ENCODE measurements at places on chromosomes 12 and 14. TPM values are rescaled to one million over a fixed set of nuclear protein-coding genes. Genes with fewer than 3 reads are reported as not detected.

- H3K27me3 ChIP-seq, result no peaks in the 10 kb centered on the region
- no peak overlapping the region for H3K4me3 ChIP-seq
- no peak overlapping the region for H3K27ac ChIP-seq
- no peaks in the 10 kb centered on the region for H3K4me1 ChIP-seq
- DNase-seq, result peak; percentile 40
- no peaks in the 10 kb centered on the region for H3K36me3 ChIP-seq
Measured at GRCh38 chr14:70707138-70708038, 65.7 kb downstream of the TTC9 start.

- H3K36me3 ChIP-seq, result no peaks in the 10 kb centered on the region
- H3K27ac ChIP-seq, result peak overlapping the region; percentile 72
- no peaks in the 10 kb centered on the region for H3K27me3 ChIP-seq
- H3K4me1 ChIP-seq, result peaks cover 6% of the 10 kb centered on the region
Measured at GRCh38 chr14:92794547-92794941, 439 bp downstream of the GOLGA5 start.

- H3K27me3 ChIP-seq, result no peaks in the 10 kb centered on the region
- no peaks in the 10 kb centered on the region for H3K4me1 ChIP-seq
- H3K27ac ChIP-seq, result no peak overlapping the region
- H3K4me3 ChIP-seq, result no peak overlapping the region
Measured at GRCh38 chr12:16972923-16973770, 367.2 kb upstream of the LMO3 start.

Gene KLRC4
- not detected for total RNA-seq

DNA sequence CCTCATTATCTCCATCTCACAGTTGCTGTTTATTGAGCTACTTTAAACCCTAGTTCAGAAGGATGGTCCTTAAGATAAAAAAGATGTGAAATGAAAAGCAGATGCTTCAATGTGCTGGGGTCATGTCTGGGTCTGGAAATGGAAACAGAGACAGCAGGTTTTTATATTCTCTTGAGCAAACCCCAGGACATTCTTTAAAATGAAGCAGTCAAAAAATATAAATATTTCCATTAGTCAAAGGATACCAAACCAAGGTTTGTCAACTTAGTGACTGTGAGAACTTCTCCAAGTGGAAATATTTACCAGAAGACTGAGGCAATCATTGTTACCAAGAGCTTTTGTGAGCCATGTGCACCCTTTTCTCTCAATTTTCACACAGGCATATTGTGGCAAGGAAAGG lies 102.5 kb upstream of the DIO2 start:
- DNase-seq, result no peak
- no peaks in the 10 kb centered on the region for H3K4me1 ChIP-seq
- H3K4me3 ChIP-seq, result no peak overlapping the region
- no peaks in the 10 kb centered on the region for H3K36me3 ChIP-seq
- H3K27me3 ChIP-seq, result no peaks in the 10 kb centered on the region
- no peak overlapping the region for H3K27ac ChIP-seq

DNA sequence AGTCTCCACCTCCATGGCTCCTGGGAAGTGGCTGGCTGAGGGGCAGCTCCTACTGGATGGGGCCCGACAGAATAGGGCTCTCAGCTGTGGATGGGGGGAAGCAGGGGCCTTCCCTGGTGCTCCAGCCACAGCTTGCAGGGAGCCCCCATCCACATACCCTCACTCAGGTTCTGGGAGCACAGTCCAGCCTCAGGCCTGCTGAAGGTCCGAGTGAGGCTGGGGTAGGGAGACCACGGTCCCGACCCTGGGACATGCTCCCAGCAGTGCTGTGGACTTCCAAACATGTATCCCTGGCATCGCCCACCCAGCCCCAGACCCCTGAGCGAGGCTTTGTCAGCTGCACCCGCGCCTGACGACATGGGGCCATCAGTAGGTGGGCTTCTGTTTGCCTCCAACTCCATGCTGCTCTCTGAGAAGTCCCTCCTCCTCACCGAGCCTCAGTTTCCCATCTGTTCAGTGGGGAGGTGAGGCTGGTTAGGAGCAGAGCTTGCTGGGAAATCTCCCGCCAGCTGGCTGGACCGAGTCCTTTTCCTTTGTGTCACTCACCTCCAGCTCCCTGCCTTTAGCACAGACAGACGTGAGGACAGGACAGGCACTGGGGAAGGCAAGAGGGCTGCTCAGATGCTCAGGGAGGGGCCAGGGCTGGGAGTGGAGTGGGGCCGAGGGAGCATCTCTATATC lies 9.1 kb upstream of the ATG101 start:
- H3K27ac ChIP-seq, result no peak overlapping the region
- H3K4me1 ChIP-seq, result peaks cover 17% of the 10 kb centered on the region
- H3K36me3 ChIP-seq, result no peaks in the 10 kb centered on the region
- H3K27me3 ChIP-seq, result no peaks in the 10 kb centered on the region
- no peak for DNase-seq
- no peak overlapping the region for H3K4me3 ChIP-seq

GRCh38 chr12:132147423-132148367 lies 3.4 kb downstream of the NOC4L start:
- no peak overlapping the region for H3K4me3 ChIP-seq
- peaks cover 21% of the 10 kb centered on the region for H3K4me1 ChIP-seq
- H3K27me3 ChIP-seq, result no peaks in the 10 kb centered on the region
- H3K27ac ChIP-seq, result peak overlapping the region; percentile 26
- no peaks in the 10 kb centered on the region for H3K36me3 ChIP-seq
- no peak for DNase-seq

All from ovary (tissue), 10 donors.